ENCODE measurements at places on chromosomes 16 and 17.

DNA sequence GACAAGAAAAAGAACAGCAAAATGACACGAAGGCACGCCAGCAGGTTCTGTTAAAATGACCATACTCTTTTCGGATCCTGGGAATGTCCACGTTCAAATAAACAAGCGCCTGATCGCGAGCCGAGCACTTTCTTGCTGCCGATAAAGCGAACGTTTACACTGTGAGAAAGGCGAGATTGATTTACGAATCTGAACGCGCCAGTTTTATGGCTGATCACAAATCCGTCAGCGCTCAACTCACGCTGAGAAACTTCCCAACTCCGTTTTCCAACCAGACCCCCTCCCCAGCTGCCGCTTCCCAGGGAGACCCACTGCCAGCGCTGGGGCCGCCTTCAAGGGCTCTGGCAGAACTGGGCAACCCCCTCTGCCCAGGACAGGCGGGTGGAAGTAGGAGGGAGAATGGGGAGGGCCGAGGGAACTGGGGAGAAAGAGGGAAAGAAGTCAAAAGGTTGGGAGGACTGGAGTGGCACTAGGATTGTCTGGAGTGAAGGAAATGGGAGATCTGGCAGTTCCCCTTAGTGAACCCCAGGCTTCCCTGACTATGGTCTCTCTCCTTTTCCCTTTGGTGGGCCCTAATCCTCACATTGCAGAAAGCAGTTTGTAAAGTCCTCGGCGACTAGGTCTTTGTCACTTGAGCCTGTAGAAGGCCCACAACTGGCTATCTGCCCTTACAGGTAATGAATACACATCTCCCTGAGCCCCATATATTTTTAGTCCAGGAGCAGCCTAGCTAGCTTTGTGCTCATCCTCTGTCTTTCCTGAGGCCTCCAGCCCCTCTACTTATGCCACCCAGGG is 6.9 kb downstream of the HOXB4 start:
- DNase-seq, result no peak

DNA sequence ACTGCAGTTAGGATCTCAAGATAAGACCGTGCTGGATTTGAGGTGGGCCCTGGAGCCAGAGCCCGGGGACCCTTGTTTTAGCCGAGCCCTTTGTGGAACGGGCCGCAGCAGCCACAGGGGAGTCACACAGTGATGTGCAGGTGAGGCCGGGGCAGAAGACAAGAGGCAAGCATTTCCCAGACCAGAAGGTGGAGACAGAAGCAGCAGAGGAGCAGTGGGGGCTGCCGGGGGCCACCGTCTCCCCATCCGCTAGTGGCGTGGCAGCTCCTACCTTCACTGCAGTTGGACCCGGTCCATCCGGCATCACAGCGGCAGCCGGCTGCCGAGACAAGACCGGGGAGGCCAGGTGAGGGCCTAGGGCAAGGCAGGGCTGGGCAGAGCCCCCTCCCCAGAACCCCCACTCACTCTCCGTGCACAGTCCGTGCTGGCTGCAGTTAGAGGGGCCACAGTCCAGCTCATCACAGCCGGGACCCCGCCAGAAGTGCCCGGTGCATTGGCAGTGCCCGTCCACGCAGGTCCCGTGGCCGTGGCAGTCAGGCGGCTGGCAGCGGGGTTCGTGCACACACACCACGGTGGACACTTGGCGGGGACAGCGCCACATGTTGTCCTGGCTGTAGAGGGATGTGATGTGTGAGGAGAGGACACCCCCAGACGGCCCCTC is 6.0 kb downstream of the NAGPA start:
- no peak for DNase-seq

DNA sequence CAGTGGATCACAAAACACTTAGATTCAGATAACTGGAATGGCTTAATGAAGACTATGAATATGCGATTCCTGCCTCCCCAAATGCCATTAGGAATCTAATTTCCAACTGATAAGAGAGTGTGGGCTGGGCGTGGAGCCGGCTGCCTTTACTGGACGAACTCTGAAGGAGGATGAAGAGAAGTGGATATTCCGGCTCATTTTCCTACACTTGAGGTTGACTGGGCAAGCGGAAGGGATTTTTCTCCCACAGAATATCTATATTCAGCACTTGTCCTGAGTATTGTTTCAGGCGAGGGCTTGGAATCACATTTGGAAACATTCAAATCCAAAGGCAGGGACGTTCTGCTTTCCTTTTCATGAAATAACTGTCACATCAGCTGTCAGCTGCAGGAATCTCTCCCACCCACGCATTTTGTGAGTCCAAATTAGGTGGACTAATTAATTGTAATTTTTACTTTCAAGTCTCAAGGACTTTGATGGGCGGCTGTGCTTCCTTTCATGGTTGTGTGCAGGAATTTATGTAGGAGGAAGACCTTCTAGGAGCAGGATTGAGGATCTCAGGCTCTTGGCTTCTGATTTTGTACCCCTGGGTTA is 138.5 kb downstream of the PITPNC1 start:
- DNase-seq, result no peak

DNA sequence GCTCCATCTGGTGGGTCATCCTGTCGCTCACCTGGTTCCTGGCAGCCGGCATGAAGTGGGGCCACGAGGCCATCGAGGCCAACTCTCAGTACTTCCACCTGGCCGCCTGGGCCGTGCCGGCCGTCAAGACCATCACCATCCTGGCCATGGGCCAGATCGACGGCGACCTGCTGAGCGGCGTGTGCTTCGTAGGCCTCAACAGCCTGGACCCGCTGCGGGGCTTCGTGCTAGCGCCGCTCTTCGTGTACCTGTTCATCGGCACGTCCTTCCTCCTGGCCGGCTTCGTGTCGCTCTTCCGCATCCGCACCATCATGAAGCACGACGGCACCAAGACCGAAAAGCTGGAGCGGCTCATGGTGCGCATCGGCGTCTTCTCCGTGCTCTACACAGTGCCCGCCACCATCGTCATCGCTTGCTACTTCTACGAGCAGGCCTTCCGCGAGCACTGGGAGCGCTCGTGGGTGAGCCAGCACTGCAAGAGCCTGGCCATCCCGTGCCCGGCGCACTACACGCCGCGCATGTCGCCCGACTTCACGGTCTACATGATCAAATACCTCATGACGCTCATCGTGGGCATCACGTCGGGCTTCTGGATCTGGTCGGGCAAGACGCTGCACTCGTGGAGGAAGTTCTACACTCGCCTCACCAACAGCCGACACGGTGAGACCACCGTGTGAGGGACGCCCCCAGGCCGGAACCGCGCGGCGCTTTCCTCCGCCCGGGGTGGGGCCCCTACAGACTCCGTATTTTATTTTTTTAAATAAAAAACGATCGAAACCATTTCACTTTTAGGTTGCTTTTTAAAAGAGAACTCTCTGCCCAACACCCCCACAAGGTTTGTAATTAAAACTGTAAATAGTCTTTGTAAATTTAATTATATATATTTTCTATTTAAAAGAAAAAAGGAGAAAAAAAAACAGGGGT is 1.7 kb downstream of the FZD2 start:
- DNase-seq, result no peak

DNA sequence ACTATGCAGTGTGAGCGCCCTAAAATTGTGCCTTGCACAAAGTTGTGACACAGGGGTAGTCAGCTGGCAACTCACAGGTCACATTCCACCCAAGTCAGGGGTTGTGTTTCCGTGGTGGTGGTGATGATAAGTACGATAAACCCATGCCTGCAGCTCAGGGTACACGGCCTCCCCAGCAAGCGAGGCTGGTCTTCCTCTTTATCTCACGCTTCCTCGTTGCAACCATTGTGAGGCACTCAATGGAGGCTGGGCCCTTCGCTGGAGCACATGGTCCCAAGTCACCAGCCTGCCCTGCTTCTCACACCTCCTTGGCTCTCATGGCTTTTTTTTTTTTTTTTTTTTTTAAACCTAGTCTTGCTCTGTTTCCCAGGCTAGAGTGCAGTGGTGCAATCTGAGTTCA is 307.5 kb downstream of the CPPED1 start:
- no peak for DNase-seq

DNA sequence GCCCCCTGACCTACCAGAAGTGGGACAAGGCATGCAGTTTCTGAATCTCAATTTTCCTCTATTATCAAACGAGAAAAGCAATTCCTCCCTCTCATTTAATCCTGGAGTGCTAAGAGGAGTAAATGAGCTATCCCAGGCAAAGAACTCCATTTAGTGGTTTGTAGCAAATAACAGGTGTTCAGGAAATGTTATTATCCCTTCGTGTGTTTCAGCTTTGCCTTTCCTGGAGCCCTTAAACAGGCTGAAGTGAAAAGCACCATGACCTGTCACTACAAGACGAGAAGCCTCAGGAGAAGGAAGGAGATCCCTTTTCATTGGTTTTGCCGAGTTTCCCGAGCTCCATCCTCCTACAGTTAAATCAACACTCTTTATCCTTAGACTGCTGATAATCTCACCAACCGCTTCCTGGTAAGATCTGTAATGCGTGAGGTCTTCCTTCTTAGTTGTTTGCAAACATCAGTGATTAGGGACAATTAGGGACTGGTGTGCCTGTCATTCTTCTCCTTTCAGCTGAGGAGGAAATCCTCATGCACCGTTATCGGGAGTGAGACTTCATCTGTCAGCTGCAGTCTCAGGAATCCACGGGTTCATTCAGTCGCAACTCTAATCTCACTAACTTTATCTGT is 30.8 kb upstream of the MYOCD start:
- DNase-seq, result no peak

- no peak for DNase-seq
Observed at GRCh38 chr17:73400915-73401545, 89.2 kb upstream of the CDC42EP4 start.

DNA sequence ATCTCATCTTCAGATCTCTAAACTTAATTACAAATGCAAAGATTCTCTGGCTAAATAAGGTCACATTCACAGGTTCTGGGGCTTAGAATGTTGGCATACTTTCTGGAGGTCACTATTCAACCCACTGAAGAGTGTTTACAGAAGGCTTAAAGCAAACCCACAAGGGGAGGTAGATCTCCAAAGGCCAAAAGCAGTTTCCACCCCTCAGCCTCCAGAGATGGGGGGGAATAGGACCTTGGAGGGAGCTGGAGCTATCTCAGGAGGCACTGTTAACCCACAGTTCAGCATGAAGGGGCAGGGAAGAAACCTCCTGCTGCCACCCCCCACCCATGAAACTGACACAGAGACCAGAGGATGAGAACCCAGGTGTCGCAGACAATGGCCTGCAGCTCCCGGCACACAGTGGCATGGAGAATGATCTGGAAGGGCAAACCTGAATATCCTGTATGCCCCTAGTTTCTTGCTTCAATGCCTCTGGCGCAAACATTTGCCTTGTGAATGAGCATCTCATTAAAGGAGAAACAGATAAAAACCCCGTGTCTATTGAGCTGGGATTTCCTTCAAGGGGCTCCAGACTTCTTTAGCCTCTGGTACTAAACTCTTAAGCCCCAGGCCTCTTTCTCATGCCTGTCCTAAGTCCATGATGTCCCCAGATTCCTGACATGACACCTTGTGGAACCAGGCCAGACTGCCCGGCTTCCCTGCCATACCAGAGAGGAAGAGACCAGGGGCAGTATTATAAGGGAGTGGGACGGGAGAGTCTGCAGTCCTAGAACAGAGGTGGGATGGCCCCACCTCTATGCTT is 103.1 kb upstream of the CDH5 start:
- no peak for DNase-seq

DNA sequence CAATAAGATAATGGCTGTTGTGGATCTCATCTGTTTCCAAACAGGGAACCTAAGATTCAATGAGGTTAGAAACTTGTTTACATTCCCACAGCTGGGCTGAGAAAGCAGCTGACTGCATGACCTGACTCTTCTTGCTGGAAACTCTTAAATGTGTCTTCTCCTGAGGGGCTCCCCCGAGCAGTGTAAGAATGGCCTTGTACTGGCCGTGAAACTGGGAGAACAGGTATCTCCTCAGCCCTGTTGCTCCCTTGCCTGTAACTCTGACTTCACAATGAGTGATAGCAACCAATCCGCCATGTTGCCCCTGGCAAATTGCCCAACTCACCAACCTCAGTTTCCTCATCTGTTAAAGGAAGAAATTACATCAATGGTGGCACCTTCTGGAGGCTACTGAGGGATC is 59.1 kb upstream of the CCL2 start:
- no peak for DNase-seq

- no peak for DNase-seq
Observed at GRCh38 chr16:50653633-50654519, 27.2 kb downstream of the SNX20 start.

- no peak for DNase-seq
Observed at GRCh38 chr17:17807440-17807839, 29.3 kb downstream of the SREBF1 start.

- DNase-seq, result no peak
Observed at GRCh38 chr16:56245197-56245596, 53.9 kb downstream of the GNAO1 start.

DNA sequence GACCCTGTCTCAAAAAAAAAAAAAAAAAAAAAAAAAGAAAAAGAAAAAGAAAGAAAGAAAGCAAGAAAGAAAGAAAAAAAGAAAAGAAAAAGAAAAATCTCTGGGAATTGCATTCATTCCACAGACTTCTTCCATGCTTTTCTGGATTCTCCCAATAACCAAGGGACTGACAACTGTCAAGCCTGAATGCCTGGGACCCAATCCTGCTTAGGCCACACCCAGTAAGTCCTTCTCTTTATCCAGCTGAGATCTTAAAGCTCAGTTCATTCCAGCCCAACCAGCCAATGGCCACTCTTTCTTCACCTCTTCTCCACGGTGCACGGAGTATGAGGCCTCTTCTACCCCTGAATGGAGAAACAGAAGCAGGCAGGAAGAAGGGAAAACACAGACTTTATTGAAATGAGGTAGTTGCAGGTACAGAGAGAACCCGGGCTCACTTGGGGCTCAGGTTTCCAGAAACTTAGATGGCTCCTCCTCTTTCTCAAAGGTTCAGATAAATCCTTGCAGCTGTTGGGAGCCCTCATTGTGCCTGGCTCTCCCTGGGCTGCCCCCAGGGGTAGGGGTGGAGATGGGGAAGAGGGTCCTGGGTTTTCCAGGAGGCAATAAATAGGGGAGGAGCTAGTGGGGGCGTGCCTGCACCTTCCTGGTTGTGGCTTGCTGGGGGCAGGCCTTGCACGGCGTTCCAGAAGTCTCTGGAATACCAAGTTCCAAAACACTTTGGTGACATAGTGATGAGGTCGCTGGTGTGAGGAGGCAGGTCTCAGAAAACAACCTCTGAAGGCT is 2.5 kb downstream of the HOXB1 start:
- DNase-seq, result no peak

- no peak for DNase-seq
Observed at GRCh38 chr17:13365331-13365730, 236.4 kb downstream of the HS3ST3A1 start.

GRCh38 chr16:3879258-3879886 is 1.1 kb downstream of the CREBBP start:
- DNase-seq, result peak; percentile 34

GRCh38 chr17:18985475-18985874 is 19.1 kb downstream of the FAM83G start:
- no peak for DNase-seq

DNA sequence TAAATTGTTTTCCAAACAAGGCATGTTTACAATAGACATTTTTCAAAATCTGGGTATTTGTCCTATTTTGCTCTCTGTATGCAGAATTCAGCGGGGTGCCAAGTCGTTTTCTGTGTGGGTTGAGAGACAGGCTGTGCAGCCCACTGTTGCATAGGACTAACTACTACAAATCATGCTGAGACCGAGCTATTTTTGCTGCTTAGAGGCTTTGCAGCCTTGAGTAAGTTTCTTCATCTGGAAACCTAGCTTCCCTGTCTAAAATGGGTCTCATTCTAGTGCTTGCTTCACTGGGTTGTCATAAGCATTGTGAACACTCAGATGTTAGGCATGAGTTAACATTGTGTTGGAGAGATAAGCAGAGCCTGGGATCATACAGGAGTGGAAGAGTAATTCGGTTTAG is 1.3 kb downstream of the PRPSAP2 start:
- no peak for DNase-seq

Measured in colonic mucosa (tissue), 4 donors.